8988T (cell line): ENCODE measurements at places on chromosomes 12 and 14.
A peak's percentile ranks its signal among the peaks of the same experiment; 100 is the strongest.

- DNase-seq: no peak
These were observed 10.0 kb upstream of the CLEC7A start for GRCh38 chr12:10140001-10140400.

- DNase-seq: no peak
These were observed 132.1 kb downstream of the AACS start for GRCh38 chr12:125197326-125197725.

GRCh38 chr14:65100922-65101541 lies 1.3 kb downstream of the MAX start:
- DNase-seq: no peak

- no peak for DNase-seq
These were observed 165.4 kb downstream of the GCH1 start for GRCh38 chr14:54737132-54737711.

DNA sequence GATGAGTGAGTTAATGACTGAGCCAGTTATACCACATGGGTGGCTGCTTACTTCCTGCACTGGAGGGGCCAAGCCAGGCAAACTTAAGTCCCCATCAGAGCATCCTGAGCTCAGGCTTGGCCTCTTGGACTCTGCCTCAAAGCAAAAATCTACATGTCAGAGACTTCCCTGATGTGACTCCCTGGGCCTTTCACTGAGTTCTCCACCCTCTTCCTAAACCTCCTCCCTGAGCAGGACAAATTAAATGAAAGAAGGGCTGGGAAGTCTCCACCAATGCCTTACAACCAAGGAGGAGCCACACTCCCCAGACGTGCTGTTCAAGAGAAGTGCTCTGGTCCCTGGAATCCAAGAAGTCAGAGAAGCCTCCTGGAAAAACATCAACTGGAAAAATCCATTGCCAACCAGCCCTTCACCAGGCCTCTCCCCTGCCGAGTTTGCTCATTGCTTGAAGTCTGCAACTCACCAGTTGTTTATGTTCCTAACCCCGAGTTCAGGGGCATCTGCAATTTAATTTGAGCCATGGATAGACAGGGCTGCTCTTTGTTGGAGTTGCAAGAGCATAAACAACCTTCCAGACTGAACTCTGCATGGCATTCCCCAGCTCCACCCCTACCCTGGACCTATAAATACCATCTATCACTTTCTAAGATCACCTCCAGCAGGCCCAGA lies 160.5 kb downstream of the ANO2 start:
- DNase-seq: no peak

- no peak for DNase-seq
These were observed 292.9 kb upstream of the GRIP1 start for GRCh38 chr12:66971816-66972215.

DNA sequence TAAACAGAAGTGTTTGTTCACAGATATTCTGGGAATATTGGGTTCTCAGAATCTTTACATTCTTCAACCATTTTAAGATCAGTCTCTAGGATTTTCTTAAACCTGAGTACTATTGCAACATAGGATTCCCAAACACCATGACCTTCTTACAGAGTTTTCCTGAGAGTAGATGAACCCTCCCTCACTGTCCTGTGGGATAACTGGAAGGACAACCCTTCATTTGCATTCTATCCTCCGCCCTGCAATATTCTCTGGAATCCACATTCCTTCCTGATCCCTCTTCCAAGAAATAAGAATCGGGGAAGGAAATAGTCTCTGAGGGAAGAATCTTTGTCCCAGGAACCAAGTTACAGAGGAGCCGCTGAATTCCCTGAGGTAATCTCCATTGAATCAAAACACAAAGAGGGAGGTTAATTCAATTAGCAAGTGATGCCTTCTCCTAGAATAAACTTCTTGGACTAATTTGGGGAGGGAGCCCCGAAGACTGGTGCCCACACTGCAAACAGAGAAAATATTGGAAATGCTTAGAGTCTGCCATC lies 99.8 kb upstream of the MBIP start:
- DNase-seq: no peak

DNA sequence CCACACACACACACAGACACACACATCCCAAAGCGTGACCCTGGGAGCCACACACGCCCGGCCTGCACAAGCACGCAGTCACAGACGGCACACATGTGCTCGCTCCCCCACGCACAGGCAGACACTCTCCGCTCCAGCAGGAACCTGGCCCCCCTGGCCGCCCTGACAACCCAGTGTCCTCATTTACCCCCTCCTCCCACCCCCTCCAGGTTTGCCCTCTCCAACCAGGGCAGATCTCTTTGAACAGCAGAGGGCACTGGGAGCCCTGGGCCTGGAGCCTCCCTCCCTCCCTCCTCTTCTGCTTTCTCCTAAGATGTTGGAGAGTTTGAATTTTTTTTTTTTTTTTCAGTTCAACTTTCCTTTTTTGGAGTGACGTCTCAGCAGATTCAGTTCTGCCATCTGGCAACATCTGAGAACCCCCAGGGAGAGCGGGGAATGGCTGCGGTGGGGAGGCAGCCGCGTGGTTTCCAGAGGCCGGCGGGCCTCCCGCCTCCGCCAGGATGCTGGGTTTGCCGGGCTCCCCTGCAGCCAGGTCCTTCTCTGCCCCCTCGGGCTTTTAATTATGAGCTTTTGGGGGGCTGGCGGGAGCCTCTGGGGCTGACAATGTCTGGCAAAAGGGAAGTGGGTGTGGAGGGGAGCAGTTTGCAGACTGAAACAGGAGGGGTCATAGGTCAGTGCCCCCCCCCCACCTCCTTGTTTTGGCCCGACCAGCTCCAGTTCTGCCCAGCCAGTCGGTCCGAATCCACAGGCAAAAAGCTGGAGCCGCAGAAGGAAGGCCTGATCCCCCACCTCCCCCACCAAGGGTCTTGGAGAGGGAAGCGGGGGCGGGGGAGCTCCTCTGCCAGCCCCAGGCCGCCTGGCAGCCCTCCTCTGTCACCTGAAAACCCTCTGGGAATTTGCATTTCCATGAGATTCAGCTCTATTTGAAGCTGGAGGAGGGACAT lies 1.3 kb upstream of the NCOR2 start:
- DNase-seq: no peak

GRCh38 chr12:115823635-115824034 lies 453.9 kb downstream of the MED13L start:
- DNase-seq: no peak

GRCh38 chr14:54121466-54122027 lies 164.9 kb upstream of the BMP4 start:
- no peak for DNase-seq

DNA sequence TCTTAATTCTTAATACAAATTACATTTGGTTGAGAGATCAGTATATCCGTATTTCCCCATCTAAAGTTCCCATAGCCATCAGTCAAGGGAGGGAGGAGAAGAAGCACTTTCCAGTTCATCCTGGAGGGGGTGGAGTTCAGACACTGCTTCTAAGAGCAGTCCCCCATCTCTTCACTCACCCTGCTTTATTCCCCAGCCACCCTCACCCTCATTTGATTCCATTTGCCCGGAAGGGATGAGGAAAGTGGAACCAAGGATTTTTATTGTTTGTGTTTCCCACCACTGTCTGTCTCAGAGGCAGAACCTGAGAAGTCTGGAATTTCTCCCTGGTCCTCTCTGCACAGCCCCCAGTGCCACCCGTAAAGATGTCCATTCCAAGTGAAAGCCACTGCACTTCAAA lies 134.2 kb upstream of the HIF1A start:
- DNase-seq: no peak

- DNase-seq: no peak
These were observed 94.9 kb downstream of the BCAT1 start for GRCh38 chr12:24854017-24854416.

DNA sequence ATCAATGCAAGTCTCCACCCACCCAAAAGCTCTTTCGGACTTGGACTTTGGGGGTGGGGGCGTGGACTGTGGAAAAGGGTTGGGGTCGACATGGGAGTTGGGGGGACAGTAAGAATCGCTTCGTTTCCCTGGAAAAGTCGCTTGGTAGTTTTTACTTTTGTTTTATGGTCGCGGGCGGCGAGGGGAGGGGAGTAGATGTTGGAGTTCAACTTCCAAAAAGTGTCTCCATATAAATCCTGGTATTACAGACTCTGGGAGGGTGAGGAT lies 568 bp upstream of the BCL11B start:
- DNase-seq: no peak

DNA sequence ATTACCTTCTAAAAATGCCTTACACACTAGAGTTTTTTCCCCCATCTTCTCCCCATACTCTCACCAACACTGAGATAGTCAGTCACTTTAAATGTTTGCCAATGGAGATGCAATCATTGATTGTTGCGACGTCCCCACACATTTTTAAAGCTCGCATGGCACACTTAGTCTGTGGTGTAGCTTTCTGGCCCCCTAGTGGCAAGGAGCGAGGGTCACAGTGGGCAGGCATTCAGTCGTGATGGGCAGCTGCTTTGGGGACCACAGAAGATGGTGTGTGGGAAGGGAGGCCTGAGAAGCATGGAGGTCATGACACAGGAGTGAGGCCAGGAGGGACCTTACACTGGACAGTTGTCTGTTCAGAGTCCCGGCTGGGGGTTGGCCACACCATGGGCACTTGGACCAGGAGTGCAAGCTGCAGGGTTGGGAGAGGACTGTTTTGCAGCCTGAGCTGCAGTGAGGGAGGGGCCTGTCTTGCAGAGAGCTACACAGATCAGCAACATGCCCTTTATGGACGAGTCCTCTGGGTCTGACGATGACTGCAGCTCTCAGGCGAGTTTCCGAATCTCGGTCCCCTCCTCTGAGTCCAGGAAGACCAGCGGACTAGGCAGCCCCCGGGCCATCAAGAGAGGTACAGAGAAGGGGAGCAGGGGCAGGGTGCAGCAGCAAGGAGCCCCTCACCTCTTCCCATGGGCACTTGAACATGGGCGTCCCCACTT lies 28.6 kb downstream of the PIGH start:
- DNase-seq: peak; percentile 56

DNA sequence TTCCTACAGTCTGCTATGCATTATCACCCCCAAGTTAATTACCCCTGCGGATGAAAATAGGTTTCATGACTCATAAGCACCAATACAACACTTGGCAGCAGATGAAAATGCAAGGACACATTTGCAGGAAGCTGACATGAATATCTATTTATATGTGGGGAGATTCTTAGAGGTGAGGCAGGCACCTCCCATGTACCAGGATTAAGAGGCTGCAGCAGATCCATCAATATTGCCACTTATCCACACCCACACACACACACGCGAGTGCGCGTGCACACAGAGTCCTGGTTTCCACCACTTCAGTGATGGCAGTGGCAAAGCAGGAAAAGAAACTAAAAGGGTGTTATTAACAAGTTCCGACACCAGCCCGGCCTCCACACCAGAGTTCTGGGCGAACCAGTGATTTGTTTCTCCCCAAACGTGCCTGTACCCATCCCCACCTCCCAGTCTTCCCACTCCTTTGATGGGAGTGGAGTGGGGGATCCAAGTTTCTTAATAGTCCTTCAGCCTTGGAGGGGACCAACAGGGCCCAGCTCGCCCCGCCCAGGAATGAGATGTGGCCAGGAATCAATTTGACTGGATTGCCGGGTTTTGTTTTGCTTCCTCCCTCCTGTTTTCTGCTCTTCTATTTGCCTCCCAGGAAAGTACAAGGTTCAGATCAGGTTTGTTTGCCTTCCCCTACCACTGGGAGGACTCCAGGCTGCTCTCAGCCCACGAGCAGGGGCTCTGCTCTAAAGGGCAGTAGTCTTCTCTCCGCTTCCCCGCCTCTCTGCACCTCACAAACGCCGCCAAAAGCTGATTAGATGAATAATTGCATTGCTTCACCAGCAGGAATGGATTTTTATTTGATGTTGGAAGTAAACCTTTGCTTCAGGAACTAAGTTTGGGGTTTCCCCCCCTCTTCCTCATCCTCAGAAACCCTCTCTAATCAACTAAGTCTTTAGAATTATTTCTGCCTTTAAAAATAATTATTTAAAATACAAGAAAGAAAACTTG lies 5.2 kb downstream of the IRF2BPL start:
- DNase-seq: no peak
